Dermis lymphatic vessel endothelial cell (primary cell): ENCODE measurements at places on chromosomes 5 and 9. TPM values are rescaled to one million over a fixed set of nuclear protein-coding genes. Genes with fewer than 3 reads are reported as not detected.

Gene POLR3G
- total RNA-seq: 2.3 and 3.1 TPM in 2 replicates

Gene TMC1
- 0.22 and 0.34 TPM in 2 replicates for total RNA-seq

Gene TMEM267
- 6.2 and 10.2 TPM in 2 replicates for total RNA-seq

Gene IL17B
- total RNA-seq: not detected in 2 replicates

Gene NME5
- 1.2 and 2.3 TPM in 2 replicates for total RNA-seq

Gene TNFSF8
- total RNA-seq: not detected in 2 replicates

Gene RBM27
- 17.3 and 22.9 TPM in 2 replicates for total RNA-seq

Gene FCN2
- total RNA-seq: not detected in 2 replicates

Gene NMUR2
- not detected in 2 replicates for total RNA-seq

Gene RIC1
- total RNA-seq: 29.4 and 32.4 TPM in 2 replicates

Gene STPG3
- total RNA-seq: 0.54 TPM in 1 of 2 replicates, not detected in the other

Gene QRFP
- total RNA-seq: not detected in 2 replicates

Gene NMRK1
- total RNA-seq: 17.1 and 25.6 TPM in 2 replicates

Gene NOTCH1
- 66.1 and 122 TPM in 2 replicates for total RNA-seq

Gene KCTD16
- total RNA-seq: under 0.01 and 0.09 TPM in 2 replicates

Gene VCAN
- total RNA-seq: 0.69 and 2.2 TPM in 2 replicates

Gene NR2F1
- total RNA-seq: 63.1 and 74.9 TPM in 2 replicates

Gene BRINP1
- 1.2 and 1.6 TPM in 2 replicates for total RNA-seq

Gene GPR150
- total RNA-seq: under 0.01 TPM in 2 replicates

Gene ARHGEF39
- 0.17 and 0.33 TPM in 2 replicates for total RNA-seq

Gene TNC
- 0.09 and 0.43 TPM in 2 replicates for total RNA-seq

Gene SARDH
- under 0.01 and 0.11 TPM in 2 replicates for total RNA-seq

Gene SMIM33
- total RNA-seq: not detected in 2 replicates

Gene STXBP1
- 9.4 and 13.0 TPM in 2 replicates for total RNA-seq

Gene EDIL3
- 0.09 and 0.22 TPM in 2 replicates for total RNA-seq

Gene KCNT1
- total RNA-seq: not detected in 2 replicates

Gene AJM1
- total RNA-seq: 0.60 and 0.65 TPM in 2 replicates

Gene SPATA31D4
- total RNA-seq: not detected in 2 replicates

Gene PCDHGA7
- 0.65 and 1.4 TPM in 2 replicates for total RNA-seq

Gene OR1Q1
- not detected in 2 replicates for total RNA-seq

Gene SLC1A1
- 2.2 and 4.4 TPM in 2 replicates for total RNA-seq

Gene NR4A3
- total RNA-seq: 0.09 and 0.76 TPM in 2 replicates

Gene SPATA31E1
- not detected in 2 replicates for total RNA-seq

Gene EPB41L4A
- 39.6 and 50.8 TPM in 2 replicates for total RNA-seq

Gene CSF2
- total RNA-seq: 0.22 TPM in 1 of 2 replicates, not detected in the other

Gene ROPN1L
- 3.0 and 3.6 TPM in 2 replicates for total RNA-seq

Gene CDK5RAP2
- 15.9 and 16.1 TPM in 2 replicates for total RNA-seq

Gene GPX8
- 9.9 and 17.2 TPM in 2 replicates for total RNA-seq

Gene TAF1L
- under 0.01 TPM in 2 replicates for total RNA-seq

Gene ZNF79
- 6.5 and 9.5 TPM in 2 replicates for total RNA-seq

Gene CORO2A
- 0.26 and 0.76 TPM in 2 replicates for total RNA-seq

Gene SLC24A2
- not detected in 2 replicates for total RNA-seq
